OCI-LY7 (cell line): ENCODE measurements at places on chromosomes 12 and 14.

DNA sequence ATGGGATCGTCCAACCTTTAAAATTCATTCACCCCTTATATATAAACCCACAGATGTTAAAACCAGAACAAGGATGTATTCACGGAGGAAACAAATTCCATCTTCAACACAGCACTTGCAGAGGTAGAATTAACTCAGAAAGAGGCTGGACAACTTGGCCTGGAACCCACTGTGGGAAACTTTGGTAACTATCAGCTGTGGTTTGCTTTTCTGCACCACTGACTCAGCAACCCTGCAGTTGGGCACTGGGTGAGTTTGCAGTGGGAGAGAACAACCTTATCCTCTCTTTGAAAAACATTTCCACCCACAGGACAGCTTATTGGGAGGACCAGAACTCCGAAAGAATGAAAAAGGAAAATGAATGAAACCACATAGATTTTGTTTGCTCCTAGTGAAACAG is 66.3 kb downstream of the ZNF664 start:
- no peak for DNase-seq

DNA sequence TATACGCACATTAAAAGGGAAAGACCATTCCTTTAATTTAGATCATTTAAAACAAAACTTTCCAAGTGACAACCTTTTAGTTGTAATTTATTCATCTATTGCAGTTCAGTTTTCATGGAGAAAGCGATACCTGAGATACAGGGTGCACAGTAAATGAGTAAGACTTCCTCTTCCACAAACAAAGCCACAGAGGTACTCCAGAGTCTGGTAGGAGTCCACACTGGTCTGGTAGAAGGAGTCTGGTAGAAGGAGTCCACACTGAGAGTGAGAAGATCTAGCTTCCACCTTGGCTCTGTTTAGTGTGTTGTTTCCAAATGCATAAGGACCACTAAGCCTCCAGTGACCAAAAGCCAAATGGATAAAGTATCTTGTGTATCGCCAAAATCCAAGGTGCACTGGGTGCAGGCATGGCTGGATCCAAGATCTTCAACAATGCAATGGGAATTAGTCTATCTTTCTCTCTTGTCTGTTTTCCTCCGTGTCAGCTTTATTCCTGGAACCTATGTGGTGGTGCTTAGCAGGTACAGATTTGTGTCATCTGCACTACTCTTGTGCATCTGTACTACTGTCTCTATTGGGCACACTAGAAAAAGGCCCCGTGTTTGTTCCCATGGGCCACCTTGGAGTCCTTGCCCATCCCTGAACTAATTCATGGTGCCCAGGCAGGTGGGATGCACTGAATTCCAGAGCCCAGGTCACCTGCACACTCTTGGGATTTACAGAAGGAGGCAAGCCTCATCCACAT is 331.1 kb downstream of the BCL11B start:
- DNase-seq: no peak

DNA sequence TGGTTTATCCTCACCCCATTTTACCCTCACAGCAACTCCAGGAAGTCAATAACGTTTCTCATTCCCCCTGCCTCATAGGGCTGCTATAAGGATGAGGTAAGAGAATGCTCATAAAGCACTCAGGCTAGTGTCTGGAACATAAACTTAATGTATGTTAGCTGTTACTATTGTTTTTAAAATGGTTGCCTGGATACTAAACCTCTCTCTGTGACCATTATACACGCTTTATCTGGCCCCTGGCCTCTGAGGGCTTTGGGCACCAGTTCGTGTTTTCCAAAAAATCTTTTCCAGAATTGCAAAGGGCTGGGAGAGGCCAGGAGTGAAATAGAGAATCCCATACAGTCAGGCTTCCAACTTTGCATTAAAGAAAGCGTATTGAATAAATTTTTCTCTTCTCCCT is 113.9 kb downstream of the KTN1 start:
- DNase-seq: no peak

- peak; percentile 86 for DNase-seq
These were observed 213.6 kb downstream of the ERC1 start for GRCh38 chr12:1204581-1205121.

DNA sequence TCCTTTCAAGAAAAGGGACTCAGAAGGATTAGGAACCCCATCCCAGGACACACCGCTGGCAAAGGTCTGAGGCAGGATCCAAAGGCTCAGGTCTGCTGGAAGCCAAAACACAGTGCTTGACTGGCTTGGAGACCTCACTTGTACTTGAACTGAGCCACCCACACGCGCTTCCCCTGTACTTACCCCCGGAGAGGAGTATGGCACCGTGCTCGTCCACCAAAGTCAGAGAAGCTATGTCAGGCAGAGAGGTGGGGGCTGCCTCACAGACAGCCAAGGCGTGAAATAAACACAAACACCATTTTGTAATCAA is 11.1 kb upstream of the SELPLG start:
- DNase-seq: no peak

DNA sequence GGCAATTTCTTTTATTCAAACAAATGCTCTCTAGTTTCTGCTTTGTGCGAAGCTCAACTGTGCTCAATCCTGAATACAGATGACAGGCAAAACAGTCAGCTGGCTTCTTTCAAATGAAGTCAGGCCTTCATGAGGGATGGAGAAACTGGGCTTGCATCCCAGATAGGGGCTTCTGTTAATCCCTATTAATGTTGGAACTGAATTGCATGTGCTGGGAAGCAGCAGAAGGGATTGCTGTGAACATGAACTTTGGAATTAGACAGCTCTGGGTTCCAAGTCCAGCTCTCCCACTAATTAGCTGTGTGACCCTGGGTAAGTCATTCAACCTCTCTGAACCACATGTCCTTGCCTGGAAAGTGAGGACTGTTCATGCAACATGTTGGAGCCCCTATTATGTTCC is 21.1 kb upstream of the CORO1C start:
- no peak for DNase-seq

GRCh38 chr12:131287015-131287937 is 333.6 kb downstream of the ADGRD1 start:
- DNase-seq: no peak

DNA sequence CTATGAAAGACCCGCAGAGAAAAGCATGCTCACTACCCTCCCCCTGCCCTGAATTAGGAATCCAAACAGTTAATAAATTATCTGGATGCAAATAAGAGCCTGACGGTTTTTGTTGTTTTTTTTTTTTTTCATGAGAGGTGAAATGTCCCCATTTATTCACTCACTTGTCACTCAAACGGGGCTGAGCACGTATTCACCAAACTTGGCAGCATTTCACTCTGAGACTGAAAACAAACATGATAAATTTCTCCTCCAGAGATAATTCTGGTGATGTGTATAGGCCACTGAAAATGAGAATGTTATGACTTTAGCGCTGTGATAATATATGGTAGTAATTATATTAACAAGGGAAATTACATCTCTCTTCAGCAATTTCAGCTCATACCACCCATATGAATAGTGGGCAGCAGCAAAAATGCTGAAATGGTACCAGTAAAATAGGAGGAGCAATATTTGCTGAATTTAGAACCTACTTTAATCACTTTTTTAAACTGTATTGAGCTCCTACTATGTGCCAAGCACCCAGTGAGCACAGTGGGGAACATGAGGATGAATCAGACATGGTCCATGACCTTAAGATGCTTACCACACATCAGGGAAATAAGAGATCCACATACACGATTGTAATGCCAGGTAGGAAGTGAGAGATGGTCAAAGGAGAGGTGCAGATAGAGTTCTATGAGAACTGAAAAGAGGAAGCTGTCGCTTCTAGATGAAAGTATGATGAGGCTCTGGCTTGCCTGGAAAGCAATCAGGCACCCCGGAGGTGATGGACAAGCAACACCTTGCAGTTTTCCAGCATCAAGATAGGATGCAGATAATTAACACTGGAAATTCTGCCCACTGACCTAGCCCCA is 286.5 kb upstream of the TMPO start:
- DNase-seq: peak; percentile 65

DNA sequence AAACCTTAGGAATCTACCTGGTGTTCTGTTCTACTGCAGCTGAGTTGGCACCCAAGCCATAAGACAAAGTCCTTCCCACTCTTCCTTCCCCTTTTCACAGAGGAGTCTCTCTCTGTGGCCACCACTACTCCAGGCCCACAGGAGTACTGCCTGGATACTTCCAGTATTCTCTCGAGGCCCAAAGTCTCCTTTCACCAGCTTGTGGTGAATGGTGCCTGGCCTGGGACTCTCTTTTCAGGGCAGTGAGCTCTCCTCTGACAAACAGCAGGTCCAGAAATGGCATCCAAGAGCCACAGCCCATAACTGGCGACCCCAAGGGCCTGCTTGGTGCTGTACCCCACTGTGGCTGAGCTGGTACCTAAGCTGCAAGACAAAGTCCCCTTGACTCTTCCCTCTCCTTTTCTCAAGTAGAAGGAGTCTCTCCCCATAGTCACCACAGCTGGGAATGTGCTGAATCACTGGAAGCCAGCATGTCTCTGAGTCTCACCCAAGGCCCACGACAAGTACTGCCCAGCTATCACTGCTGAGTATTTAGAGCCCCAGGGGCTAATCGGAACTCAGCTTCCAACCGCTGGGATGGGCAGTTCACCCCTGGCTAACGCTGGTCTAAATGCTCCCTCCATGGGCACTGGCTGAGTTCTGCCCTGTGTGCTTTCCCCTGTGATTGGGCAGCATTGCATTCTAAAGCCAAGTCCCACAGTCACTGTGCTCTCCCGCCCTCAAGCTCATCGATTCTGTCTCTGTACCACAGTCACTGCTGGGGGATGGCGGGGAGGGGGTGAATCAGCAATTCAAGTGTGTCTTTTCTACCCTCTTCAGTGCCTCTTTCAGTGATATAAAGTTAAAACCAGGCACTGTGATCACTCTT is 6.1 kb downstream of the A2ML1 start:
- DNase-seq: no peak

DNA sequence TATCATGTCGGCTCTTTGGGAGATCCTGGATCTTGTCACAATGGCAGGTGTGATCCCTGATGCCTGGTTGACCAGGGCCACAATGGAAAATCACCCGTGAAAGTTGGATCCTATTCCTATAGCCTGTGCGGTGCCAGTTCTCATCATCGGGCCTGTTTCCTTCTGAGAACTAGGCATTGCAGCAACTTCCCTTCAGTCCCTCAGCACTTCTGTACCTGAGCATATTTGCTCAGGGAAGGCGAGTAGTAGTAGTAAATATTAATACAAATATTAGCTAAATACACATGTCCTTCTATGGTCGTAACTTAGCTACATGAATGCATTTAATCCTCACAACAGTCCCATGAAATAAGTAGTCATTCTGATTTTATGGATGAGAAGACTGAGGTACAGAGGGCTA is 22.1 kb upstream of the TAMALIN start:
- no peak for DNase-seq

- no peak for DNase-seq
These were observed 122.4 kb downstream of the TSPAN9 start for GRCh38 chr12:3199551-3200031.

DNA sequence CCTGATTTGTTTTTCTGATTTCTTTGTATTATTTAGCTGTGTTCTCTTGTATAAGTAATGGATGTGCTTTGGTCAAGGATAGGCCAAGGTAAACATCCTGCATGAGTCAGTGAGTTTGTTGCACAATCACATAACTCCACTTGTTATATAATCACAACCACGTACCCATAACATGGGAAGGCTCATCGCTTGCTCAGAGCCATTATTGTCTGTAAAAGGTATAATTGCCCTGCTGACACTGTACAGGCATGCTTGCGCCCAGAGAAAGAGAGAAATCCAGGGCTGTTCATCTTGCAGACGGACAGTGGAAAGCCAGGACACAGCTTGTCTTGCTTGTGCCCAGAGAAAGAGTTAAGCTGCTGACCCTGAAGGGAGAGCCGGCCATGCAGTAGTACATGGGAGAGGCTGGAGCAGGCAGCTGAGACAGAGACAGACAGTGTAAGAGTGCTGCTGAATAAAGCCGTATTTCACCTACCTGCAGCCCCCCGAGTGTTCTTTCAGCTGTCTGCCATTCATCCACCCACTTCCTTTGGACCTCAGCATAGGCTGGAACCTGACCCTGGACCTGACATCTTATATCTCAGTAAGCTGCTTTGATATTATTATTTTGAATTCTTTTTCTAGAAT is 174.7 kb upstream of the DAAM1 start:
- DNase-seq: no peak

GRCh38 chr14:102882226-102882906 is 40.1 kb upstream of the AMN start:
- no peak for DNase-seq

- DNase-seq: no peak
These were observed 108.0 kb downstream of the PPM1A start for GRCh38 chr14:60356906-60357550.

- DNase-seq: no peak
These were observed 74.4 kb upstream of the CRY1 start for GRCh38 chr12:107167756-107168155.

- DNase-seq: no peak
These were observed 32.0 kb upstream of the SSTR1 start for GRCh38 chr14:38175658-38176057.

- DNase-seq: no peak
These were observed 279.6 kb downstream of the RERGL start for GRCh38 chr12:17810399-17810798.

- DNase-seq: no peak
These were observed 31.5 kb downstream of the TMEM132D start for GRCh38 chr12:129871991-129872972.

GRCh38 chr14:58274881-58275280 is 23.5 kb upstream of the ARID4A start:
- no peak for DNase-seq

- no peak for DNase-seq
These were observed 346.2 kb upstream of the STXBP6 start for GRCh38 chr14:25396128-25396527.

DNA sequence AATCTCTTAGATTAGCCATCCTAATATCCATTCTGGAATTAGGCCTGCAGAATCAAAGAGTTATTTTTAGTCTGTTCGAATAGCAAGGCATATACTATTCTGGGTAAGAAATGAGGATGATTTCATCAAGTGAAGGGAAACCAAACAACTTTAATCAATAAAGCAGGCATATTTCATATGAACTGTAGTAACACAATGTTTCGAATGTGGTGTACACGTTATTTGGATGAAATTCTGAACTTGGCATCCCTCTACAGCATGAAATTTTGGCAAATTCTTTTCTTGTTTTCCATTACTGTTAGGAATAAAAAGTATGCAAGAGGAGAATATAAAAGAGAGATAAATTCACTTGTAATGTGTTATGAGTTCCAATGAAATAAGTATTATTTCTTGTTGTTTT is 1233.3 kb upstream of the SEL1L start:
- DNase-seq: no peak

DNA sequence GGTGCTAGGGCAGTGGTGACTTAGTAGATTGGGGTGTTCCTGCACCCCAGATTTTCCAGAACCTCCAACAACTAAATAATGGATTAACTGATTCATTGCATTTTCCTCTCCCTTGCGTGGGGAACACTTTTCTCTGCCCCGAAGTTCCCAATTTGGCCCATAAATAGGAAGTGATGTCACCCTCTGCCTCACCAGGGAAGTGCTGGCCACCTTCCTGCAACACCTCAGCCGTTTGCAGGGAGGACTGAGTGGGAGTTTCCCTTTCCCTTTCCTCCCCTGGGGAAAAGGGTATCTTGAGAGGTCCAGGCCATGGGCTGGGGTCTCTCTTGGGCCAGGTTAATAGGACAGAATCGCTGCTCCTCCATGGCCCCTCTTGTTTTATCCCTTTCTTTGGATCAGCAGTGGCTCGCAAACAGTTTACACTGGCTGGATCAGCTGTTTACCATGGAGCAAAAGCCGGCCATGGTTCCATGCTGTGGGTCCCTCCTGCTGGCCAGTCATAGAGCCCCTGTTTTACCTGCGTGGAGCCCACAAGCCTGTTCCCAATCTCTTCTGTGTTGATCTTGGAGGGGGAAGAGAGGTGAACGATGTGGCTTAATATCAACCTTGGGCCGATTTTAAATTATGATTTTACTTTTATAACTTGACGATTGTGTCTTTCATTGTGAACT is 91.6 kb upstream of the VRK1 start:
- DNase-seq: no peak
